Activated T-helper 1 cell treated with anti-CD3 and anti-CD28 coated beads, Interleukin-2, amount 50 U/mL, for 16 hours (primary cell): ENCODE measurements at places on chromosomes 4 and X.
A peak's percentile ranks its signal among the peaks of the same experiment; 100 is the strongest.

GRCh38 chr4:24322511-24322910, 261.8 kb downstream of the DHX15 start:
- DNase-seq, result no peak

GRCh38 chr4:123649645-123650391, 253.2 kb downstream of the SPRY1 start:
- DNase-seq, result no peak

GRCh38 chr4:111778543-111778942, 366.7 kb upstream of the FAM241A start:
- DNase-seq, result no peak

- peak; percentile 28 for DNase-seq
Observed at GRCh38 chr4:8228319-8229250, 29.5 kb downstream of the SH3TC1 start.

DNA sequence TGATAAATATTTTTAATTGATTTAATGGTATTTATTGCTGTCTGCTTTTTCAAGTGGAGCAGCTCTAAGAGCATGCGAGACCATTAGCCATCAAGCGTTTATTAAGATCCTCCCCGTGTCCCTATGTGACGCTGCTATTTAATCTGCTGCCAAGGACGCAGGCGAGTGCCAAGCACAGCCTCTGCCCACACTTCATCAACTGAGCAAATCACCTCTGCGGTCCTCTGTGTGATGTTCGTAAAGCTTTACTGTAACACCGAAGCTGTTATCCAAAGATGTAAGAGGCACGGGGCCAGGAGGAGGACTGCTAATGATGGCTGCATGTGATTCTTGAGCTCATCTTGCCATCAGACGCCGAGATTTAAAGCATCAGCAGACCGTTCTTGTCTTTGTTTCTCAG, 79.5 kb downstream of the STOX2 start:
- no peak for DNase-seq

GRCh38 chr4:22471999-22472461, 43.8 kb downstream of the ADGRA3 start:
- DNase-seq, result no peak
